Activated CD8-positive, alpha-beta memory T cell treated with anti-CD3 and anti-CD28 coated beads for 36 hours (primary cell): ENCODE measurements at places on chromosomes 13 and 19. TPM values are rescaled to one million over a fixed set of nuclear protein-coding genes. Genes with fewer than 3 reads are reported as not detected.

DIRAS1 gene
- 0.17 TPM for total RNA-seq

PCDH8 gene
- total RNA-seq = not detected

RXFP2 gene
- total RNA-seq = not detected

IRF2BP1 gene
- total RNA-seq = 16.1 TPM

PRODH2 gene
- total RNA-seq = not detected

FCER2 gene
- 1.8 TPM for total RNA-seq

ZNF763 gene
- total RNA-seq = 0.80 TPM

FXYD1 gene
- total RNA-seq = not detected

ZNF576 gene
- total RNA-seq = 21.0 TPM

DACH1 gene
- total RNA-seq = not detected

TEX101 gene
- not detected for total RNA-seq

ODAD3 gene
- 0.19 TPM for total RNA-seq

KRI1 gene
- total RNA-seq = 73.3 TPM

NRTN gene
- total RNA-seq = 0.25 TPM

ZNF730 gene
- total RNA-seq = 0.59 TPM

SLC10A2 gene
- total RNA-seq = not detected

SYNE4 gene
- 1.4 TPM for total RNA-seq

TYROBP gene
- not detected for total RNA-seq

OR7D4 gene
- total RNA-seq = not detected

IGFL4 gene
- not detected for total RNA-seq

IRGC gene
- not detected for total RNA-seq

TTC9B gene
- total RNA-seq = not detected

UGGT2 gene
- total RNA-seq = not detected

PLEKHG2 gene
- 30.9 TPM for total RNA-seq

ZNF525 gene
- 17.0 TPM for total RNA-seq

IL12RB1 gene
- total RNA-seq = 18.7 TPM

B3GNT8 gene
- total RNA-seq = 0.36 TPM

NLRP4 gene
- not detected for total RNA-seq

PSG7 gene
- not detected for total RNA-seq

CEACAM21 gene
- 41.9 TPM for total RNA-seq

HSPB6 gene
- total RNA-seq = not detected

RGL3 gene
- total RNA-seq = not detected

KLK2 gene
- total RNA-seq = not detected

POSTN gene
- total RNA-seq = not detected

IZUMO2 gene
- total RNA-seq = not detected

LGALS7 gene
- total RNA-seq = not detected

N4BP2L1 gene
- 12.9 TPM for total RNA-seq

PRR36 gene
- 0.17 TPM for total RNA-seq

LGALS4 gene
- total RNA-seq = 0.65 TPM

ZNF575 gene
- total RNA-seq = 2.2 TPM

UCHL3 gene
- total RNA-seq = 43.2 TPM
